Activated CD4-positive, alpha-beta T cell treated with anti-CD3 and anti-CD28 coated beads, Interleukin-2, amount 50 U/mL, for 24 hours (primary cell): ENCODE measurements at places on chromosomes 1 and 21.

- DNase-seq = no peak
Measured at GRCh38 chr1:243420946-243421685, 165.3 kb downstream of the SDCCAG8 start.

- no peak for DNase-seq
Measured at GRCh38 chr1:192518700-192519099, 56.9 kb upstream of the RGS1 start.

GRCh38 chr1:10737651-10738050 lies 58.8 kb downstream of the CASZ1 start:
- no peak for DNase-seq

- no peak for DNase-seq
Measured at GRCh38 chr1:58997060-58997411, 213.2 kb upstream of the JUN start.

DNA sequence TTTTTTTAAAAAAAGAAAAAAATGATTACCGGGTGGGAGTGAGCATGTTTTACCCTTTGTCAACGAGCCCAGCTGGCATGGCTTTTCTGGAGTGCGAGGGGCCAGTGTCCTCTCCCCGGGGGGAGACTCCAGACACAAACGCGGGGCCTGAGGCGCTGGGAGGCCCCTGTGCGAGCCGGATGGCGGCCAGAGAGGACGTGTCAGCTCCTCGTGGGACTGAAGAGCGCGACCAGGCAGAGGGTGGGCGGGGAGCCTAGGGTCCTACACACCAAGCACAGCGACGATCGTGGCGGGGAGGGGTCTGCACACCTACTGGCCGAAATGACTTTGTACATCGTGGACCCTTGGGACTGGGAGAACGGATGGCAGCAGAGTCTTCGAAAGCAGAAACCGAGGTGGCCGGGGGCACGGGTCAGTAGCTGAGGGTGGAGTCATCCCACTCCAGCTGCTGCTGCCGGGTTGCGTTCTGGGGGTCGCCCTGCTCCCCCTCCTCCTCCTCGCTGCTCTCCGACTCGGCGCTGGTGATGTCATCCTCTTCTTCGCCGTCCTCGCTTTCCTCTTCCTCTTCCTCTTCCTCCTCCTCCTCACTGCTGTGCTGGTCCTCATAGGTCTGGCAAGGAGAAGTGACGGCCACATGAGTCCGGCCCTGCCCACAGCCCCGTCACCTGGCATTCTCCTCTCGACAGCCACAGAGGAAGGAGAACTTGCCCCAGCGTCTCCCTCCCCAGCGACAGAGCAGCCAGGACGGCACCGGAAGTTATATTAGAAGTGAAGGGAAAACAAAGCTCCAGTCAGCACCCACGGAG lies 78.8 kb downstream of the PIK3CD start:
- DNase-seq = no peak

- no peak for DNase-seq
Measured at GRCh38 chr1:197695961-197696360, 79.3 kb downstream of the DENND1B start.

DNA sequence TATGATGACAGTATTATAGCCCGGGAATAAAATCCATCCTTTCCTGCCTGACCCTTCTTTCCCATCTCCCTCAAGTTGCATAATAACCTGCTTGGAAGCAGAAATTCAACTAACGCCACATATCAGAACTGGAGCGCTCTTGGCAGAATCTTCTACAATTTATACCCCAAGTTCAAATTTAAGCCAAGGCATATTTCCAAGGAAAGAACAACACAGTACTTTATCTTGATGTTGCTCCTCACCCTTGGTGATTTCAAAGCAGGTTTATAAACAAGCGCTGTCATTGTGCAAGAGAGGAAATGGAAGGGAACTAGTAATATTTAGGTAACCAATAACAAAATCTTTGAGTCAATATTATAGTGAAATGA lies 38.0 kb upstream of the PTGFRN start:
- no peak for DNase-seq

DNA sequence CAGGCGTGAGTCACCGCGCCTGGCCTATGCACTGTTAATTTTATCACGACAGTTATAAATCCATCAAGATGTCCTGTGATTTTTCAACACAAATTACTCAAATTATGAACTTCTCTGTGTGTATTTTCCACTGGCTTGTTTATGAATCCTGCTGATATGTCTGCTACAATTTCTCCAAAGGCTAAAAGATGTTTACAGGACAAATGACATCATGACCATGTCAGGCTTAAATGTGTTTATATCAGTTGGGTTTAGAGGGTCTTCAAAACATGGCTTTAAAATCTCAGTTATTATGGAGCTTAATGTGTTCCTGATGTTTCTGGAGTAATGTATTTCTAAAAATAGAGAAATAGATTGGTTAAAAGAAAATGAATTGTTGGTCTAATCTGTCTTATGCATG lies 44.0 kb upstream of the ERG start:
- DNase-seq = no peak

DNA sequence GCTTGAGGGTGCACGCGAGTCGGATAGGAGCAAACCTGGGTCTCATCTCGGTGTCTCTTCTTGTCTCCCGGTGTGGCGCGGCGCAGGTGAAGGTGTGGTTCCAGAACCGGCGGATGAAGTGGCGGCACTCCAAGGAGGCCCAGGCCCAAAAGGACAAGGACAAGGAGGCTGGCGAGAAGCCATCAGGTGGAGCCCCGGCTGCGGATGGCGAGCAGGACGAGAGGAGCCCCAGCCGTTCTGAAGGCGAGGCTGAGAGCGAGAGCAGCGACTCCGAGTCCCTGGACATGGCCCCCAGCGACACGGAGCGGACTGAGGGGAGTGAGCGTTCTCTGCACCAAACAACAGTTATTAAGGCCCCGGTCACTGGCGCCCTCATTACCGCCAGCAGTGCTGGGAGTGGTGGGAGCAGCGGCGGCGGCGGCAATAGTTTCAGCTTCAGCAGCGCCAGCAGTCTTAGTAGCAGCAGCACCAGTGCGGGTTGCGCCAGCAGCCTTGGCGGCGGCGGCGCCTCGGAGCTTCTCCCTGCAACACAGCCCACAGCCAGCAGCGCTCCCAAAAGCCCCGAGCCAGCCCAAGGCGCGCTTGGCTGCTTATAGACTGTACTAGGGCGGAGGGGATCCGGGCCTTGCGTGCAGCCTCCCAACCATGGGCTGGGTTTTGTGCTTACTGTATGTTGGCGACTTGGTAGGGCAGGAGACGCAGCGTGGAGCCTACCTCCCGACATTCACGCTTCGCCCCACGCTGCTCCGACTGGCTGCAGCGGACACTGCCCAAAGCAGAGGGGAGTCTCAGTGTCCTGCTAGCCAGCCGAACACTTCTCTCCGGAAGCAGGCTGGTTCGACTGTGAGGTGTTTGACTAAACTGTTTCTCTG lies 5.1 kb downstream of the HLX start:
- no peak for DNase-seq

- DNase-seq = no peak
Measured at GRCh38 chr1:16126160-16126559, 29.7 kb downstream of the EPHA2 start.

DNA sequence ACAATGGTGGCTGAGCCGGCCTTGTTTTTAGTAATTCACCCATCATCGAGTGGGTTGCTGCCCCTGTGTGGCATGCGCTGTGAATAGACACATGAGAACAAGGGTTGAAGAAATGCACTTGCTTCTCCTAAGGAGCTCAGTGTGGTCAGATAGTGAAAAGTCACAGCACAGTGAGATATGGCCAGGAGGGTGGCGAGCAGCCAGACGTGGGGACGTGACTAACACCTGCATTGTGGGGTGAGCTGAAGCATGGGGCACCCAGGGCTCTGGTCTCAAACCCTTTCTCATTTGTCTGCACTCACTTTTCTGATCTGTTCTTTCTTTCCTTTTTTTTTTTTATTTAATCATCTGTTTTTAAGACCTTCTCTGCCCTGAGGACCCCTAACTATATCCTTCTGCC lies 13.5 kb downstream of the MTARC1 start:
- no peak for DNase-seq

GRCh38 chr1:8373581-8374241 lies 55.8 kb downstream of the SLC45A1 start:
- DNase-seq = no peak

GRCh38 chr1:82946096-82946605 lies 1052.8 kb downstream of the TTLL7 start:
- DNase-seq = no peak

DNA sequence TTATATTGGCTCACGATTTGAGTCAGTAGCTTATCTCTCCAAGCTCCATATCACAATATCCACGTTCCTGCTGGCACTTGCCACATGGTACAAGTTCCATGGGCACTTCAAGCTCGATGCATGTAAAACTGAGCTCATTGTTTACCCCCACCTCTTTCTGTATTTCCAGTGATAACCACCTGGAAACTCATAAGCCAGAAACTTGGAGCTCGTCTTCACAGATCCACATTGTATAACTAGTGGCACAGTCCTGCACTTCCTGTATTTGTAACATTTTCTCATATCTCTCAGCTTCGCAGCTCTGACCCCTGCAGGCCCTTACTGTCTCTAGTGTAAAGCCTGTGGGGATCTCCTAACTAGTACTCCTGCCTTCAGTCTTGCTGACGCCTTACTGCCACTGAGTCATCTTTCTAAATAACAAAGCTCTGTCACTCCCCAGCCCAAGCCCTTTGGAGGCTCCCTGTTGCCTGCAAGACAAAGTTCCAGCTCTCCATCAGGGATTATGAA lies 6.5 kb upstream of the C2CD4D start:
- DNase-seq = no peak

DNA sequence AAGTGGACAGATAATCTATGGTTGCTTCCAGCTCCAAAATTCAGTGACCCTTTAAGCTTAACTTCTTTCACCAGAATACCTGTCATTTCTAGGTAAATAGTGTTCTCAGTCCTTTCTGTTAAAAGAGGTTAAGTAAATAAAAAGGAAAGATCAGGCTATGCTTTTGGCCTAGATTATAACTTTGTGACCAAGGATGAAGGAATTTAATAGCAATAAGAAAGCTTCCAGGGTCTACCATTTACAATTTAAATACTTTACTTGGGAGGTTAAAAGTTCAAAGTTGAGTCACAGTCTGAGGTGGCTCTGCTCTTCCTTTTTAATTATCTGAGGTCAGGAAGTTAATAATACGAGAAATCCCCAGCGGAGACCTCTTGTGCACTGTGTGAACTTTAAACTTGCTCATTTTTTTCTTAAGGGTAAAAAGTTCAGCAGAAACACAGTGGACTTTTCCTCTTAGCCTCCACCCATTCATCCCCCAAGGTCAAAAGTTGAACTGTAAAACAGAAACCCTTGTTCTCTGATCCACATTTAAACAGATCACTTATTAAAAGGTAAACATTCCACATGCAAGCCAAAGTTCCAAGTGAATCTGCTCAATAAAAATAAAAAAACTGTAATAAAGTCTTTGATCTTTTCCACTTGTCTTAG lies 187.1 kb downstream of the NRIP1 start:
- DNase-seq = no peak

- DNase-seq = no peak
Measured at GRCh38 chr1:39272798-39273469, 68.4 kb downstream of the MACF1 start.

GRCh38 chr1:76294482-76295194 lies 220.1 kb downstream of the ST6GALNAC3 start:
- DNase-seq = no peak

DNA sequence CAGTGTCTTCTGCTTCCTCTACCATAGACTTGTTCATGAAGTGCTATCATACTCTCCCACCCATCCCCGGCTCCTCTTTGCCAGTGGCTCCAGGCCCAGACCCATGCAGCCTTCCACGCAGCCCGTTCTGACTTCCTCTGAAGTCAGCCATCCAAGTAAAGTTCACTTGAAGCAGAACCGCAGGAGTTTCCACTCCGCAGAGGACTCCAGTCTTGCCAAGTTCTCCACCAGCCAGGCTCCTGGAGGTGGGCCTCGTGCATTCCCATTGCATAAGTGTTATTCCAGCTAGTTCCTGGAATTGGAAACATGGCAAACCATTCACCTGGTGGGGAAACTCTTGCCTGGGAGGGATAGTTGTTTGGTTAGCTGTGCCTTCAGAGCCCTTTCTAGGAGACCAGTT lies 185.1 kb downstream of the PLPP3 start:
- DNase-seq = no peak

- no peak for DNase-seq
Measured at GRCh38 chr21:41614511-41614910, 106.6 kb upstream of the TMPRSS2 start.

DNA sequence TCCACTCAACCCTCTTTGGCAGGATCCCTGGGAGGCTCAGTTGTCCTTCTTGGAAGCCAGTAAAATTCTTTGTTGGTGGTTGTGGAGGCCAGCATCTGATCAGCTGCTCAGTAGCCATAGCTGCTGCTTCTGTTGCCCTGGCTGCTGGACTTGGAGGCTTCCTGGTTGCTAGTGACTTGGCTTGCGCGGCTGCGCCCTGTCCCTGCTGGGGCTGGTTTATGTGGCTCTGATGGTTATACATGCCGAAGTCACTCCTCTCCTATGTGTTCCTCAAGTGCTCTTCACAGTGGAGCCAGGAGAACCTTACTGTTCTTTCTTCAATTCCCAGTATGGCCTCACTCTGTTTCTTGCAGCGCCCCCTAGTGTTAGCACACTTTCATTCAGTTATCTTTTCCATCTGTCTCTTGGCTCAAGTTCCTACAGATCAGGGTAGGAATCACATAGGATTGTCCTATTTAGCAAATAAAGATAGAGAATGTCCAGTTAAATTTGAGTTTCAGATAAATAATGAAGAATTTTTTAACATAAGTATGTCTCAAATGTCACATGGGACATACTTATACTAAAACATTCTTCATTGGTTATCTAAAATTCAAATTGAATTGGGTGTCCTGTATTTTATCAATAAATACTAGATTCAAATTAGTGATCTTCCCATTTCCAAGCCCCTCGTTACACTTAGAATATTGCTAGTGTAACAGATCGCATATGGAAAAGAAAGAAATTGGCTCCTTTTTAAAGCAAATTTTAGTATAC lies 176.5 kb downstream of the TGFB2 start:
- peak; percentile 25 for DNase-seq

GRCh38 chr1:153547560-153548551 lies 1.2 kb downstream of the S100A3 start:
- no peak for DNase-seq

GRCh38 chr1:232213928-232214327 lies 416.0 kb downstream of the SIPA1L2 start:
- DNase-seq = no peak

GRCh38 chr1:19348441-19349198 lies 36.5 kb downstream of the SLC66A1 start:
- DNase-seq = no peak

DNA sequence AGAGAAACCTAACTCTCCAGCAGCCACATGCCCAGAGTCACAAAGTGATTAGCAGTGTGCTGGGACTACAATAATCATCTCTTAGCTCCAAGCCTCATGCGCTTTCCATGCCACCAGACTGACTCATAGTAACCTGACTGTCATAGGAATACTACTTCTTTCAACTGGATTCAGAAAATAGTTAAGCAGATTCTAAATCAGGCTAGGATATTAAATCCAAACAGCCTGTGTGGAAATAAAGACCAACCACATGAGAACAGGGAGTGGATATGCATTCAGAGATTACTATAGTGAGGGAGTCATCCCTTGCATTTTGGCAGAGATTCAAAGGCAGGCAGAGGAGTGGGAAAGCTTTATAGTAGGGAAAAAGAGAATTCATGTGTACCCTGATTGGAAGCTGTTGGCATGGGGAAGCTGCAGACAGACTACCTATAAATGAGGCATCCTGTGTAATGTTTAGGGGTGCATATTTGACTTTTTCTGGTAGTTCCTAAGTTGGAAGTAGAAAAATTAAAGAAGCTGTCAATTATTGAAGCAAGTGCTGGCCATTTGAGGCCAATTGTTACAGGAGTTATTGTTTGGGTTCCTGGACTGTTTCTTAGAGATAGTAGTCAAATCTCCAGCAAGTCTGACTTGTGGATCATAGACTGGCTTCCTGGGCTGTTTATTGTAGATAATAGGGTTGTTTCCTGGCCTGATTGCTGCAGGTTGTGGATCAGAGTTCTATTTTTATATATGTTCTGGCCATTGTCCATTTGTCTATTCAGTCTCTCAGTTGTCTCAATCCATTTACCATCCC lies 31.7 kb upstream of the DNAH14 start:
- DNase-seq = no peak
